ENCODE measurements at places on chromosomes 11 and 22.

DNA sequence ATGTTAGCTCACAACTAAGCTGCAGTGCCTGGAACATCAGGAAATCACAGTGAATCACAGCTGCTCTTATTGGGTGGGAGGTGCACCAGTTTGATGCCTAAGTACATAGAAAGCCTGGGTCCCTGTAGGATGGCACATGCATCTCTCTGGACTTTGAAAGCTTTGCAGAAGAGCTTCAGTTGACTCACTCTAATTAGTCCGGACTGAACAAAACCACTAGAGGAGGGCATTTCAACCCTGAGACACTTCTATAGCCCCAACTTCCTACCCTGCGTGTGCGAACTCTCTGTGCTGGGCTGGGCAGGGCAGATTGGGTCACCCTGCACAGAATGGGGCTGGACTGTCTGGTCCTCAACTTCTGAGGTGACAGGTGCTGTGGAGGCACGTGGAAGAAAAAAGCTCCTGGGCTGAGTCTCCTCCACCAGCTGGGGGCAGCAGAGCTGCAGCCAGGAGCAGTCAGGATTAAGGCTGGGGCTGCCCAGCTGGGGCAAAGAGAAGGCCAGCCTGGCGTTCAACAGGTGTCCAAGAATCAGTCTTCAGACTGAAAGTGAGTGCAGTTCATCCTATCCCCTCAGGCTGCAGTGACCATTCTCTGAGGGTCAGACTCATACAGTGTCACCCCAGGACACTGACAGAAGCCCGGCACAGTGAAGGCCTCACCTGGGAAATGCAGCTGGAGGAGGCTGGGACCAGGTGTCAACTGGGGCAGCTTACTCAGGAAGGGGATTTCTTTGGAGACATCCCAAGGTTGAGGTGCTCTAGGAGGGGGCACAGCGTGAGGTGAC, 22.1 kb downstream of the GGTLC2 start:
- DNase-seq, result no peak

DNA sequence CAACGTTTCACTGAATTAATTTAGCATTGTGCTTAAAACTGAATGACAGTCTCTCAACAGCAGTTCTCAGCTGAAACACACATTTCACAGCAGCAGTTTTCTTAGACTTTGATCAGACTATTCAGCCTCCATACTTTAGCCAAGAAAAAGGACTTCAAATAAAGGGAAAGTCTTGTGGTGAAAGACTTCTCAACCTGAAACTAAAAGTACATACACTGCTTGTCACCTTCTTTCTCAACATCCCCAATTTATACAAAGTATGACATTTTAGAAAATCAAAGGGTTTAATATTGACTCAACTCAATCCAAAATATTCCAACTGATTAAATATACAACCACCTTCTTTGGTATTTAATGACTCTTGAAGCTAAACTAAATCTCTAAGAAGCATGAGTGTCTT, 419.0 kb downstream of the LRRC4C start:
- no peak for DNase-seq

DNA sequence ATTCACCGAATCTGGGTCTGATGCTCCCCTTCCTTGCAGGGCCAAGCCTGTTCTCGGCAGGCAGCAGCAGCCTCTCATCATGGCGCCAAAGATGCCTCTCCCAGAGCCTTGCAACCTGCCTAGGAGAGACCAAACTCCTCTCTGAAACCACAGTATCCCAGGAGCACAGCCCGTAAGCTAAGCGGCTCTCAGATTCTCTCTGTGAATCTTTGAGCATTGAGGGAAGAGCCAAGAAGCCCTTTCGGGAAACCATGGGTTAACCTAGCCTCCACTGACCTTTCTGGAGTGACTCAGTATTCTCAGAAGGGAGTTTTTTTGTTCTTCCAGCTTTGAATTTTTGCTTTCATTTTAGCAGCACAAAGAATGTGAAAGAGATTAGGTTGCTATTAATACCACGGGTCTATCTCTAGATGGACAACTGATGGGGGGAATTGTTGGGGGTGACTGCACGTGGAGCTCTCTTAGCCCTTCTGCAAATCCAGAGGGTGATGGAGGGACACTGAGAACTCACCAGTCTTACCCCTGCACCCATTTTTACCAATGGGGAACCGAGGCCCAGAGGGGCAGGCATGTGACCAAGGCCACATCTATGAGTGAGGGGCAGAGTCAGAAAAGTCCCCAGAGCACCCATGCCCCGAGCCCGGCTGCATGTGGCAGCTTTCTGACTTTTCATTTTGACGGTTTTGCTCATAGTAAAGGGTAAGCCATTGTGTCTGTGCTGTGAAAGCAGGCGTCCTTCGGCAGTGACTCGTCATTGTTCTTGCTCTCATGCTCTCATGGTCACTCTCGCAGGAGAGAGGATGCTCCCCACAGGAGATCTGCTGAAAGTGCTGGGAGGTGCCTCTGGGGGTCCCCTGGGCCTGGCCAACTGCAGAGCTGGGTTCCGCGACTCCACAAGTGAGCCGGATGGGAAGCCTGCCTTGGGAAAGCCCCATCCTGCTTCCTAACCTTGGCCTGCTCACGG, 36.0 kb downstream of the IRAG1 start:
- no peak for DNase-seq

DNA sequence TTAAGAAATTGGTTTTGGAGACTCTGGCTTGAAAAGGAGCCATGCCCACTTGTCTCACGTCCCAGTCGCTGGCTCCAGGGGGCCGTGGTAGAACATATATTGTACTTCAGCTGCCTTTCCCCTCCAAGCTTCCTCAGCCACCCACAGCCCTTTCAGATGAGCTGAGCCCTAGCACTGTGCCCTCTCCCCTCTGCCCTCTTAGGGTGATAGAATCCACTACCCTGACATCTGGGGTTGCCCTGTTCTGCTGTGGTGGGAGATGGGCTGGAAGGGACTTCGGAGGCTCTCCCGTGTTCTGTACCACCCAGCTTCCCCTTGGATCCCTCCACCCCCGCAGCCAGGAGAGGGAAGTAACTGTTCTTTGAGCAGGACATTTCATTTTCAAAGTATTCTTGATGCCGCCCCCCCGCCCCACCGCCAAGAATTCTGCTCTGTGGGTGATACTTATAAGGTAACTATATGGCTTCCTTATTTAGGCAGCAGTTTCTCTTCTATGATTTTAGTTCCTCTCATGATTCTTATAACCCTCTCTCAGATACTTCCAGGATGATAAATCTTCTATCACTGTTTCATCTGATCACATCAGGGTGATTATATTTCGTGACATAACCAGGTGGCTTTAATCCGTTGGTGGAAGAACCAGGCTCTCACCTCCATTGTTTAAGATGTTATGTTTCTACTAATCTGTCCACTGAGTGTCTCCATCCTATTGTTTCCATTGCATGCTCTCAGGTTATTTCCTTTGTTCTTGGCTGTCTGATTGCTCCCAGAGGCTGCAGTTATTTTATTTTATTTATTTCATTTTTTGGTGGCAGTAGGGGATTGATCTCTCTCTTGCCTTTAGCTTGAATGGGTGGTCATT, 24.1 kb downstream of the ZBTB16 start:
- DNase-seq, result no peak

DNA sequence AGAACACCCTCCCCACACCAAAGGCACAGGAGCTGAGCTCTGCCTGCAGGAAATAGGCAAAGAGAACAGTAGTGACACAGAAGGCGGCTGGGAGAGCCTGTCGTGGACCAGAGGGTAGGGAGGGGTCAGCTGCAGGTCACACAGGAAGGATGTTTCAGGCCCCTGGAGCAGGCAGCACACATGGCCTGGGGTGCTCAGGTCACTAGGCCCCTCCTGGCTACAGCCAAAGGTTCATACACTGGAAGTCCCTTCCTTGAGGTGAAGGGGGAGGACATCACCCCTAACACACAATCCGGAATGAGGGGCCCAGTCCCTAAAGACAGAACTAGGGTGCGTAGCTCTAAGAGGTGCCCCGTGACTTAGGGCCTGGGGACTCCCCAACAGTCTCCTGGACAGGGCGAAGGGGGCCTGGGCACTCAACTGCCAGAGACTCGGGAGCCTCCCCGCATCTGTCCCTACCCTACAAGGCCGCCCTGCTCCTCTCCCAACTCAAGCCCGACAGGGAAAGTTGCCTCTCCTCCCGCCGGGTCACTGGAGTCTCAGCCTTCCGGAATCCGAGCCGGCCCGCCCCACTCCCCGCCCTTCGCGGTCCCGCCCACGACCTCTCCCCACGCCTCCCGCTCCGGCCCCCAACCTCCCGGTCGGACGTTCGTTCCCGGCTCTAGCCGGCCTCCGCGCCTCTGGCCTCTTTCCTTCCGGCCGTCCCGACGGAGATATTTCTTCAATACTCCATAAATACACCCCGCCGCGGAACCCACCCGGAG, at the start of gene CYB5R2:
CYB5R2 (minus strand) TSS at position 541 of the 764 bp plus-strand sequence. CDS start 675 bp downstream, outside the sequence.
- no peak for DNase-seq

- no peak for DNase-seq
Observed at GRCh38 chr22:20651286-20651685, 122.6 kb upstream of the SERPIND1 start.

DNA sequence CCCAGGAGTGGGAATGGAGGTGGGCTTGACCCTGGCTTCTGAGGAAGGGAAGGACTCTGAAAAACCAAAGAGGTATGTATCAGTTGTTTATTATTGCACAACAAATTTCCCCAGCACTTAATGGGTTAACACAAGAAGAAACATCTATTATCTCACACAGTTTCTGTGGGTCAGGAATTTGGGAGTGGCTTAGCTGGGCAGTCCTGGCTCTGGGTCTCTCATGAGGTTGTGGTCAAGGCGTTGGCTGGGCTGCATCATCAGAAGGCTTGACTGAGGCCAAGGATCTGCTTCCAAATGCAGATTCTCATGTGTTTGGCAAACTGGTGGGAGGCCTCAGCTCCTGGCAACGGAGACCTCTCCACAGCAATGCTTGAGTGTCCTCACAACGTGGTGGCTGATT, 17.5 kb upstream of the SMIM38 start:
- no peak for DNase-seq

DNA sequence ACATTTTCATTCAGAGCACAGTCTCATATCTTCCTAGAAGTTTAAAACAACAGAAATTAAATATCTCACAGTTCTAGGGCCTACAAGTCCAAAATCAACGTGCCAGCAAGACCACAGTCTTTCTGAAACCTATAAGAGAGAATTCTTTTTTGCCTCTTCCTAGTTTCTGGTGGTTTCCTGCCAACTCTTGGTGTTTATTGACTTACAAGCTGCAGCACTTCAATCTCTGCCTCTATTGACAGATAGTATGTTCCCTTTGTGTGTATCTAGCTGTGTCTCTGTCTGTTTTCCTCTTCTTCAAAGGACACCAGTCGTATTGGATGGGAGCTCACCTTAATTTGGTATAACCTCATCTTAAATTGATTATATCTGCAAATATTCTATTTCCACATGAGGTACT, 347.5 kb downstream of the DCDC1 start:
- DNase-seq, result no peak

GRCh38 chr11:93733474-93733873, 7.8 kb downstream of the TAF1D start:
- no peak for DNase-seq

GRCh38 chr11:80635178-80635577, 1194.3 kb upstream of the TENM4 start:
- DNase-seq, result no peak

DNA sequence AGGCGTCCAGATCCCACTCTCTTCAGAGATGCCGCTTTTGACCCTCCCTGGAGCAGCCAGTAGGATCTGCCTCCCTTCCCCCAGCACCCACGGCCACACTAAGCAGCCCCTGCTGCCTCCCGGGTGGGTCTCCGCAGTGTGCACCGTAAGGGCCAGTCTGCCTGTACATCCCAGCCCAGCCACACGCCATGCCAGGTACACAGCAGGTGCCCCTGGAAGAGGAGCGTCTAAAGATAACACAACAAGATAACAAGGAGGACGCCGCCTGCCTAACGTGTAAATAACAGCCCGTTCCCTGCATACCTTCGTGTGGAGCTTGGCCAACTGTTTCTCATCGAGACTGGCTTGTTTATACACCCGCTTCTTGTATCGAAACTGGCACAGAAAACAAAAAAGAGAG, 139.4 kb downstream of the SHANK2 start:
- no peak for DNase-seq

DNA sequence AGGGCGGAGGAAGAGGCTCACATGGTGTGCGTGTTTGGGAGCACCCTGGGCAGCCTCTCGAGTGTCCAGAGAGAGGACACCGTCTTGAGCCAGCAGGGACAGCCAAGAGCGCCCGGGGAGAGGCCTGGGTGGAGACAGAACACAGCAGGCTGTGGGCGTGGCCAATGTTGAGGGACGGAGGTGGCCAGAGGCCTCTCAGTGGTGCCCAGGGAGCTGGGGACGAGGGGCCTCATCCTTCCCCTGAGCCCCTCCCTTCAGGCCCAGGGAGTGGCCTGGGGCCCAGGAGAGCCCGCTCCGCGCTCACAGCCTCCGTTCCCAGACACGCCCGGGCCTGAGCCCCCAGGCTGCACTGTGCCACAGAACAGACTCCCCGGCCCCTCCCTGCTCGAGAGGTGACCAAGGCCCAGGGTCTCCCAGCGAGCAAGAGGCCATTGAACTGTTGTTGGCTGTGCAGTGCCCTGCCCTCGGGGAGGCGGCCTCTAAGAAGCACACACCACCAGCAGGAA, 48.4 kb downstream of the CDKN1C start:
- no peak for DNase-seq

GRCh38 chr11:114724916-114725524, 46.7 kb downstream of the NXPE2 start:
- no peak for DNase-seq

- DNase-seq, result no peak
Observed at GRCh38 chr11:13047884-13048283, 38.8 kb downstream of the RASSF10 start.

GRCh38 chr11:133227632-133228111, 304.6 kb downstream of the OPCML start:
- DNase-seq, result no peak

DNA sequence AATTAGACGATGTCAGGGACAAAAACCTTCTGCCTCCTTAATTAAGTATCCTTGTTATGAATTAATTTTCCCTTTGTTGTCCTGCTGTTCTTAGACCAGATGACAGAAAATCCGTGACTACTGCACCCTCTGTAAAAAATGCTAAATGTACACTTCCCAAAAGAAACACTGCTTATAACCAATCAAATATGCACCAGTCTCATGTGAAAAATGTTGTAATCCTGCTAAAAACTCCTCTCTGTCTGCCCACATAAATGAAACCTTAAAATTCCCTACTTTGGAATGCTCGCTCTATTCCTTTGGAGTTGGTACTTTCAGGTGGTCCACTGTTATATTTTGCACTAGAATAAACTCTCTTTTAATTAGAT, 366.8 kb upstream of the CCDC179 start:
- no peak for DNase-seq

GRCh38 chr22:26839216-26839615, 181.8 kb downstream of the MIAT start:
- DNase-seq, result no peak

DNA sequence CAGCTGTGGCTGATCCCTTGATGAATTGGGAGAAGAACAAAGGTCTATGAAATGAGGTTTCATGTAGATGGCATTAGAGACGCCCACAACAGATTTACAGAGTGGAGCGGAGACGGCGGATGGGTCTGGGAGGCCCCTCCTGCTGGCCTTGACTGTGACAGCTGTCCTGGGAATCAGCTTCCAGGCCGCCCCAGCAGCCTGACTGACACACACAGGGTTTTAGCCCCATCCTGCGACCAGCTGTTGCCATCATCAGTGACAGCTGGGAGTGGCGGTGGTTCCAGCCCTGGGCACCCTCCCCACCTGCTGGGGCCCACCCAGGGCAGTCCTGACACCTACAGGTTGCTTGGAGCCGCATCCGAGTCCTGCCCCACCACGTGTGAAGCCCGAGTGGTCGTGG, 64.0 kb upstream of the PPP6R3 start:
- DNase-seq, result no peak
